ENCODE measurements at places on chromosomes 1 and 21.
A peak's percentile ranks its signal among the peaks of the same experiment; 100 is the strongest.

GRCh38 chr1:9590945-9591668 lies 2.4 kb downstream of the TMEM201 start:
- no peak for DNase-seq

DNA sequence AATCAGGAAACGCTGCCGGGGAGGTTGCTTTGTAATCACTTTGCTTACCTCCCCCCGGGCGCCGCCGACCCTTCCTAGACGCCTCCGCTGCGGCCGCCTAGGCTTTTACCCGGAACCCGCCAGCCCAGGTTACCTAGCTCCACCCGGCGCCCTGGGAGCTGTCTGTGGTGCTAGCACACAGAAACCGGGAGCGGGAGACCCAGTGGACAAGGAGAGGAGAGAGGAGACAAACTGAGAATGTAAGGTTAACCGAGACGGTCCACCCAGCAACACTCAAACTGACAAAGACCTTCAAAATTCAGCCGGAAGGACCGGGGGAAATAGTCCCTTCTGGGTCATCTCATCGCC lies 9.8 kb downstream of the BARHL2 start:
- no peak for DNase-seq

DNA sequence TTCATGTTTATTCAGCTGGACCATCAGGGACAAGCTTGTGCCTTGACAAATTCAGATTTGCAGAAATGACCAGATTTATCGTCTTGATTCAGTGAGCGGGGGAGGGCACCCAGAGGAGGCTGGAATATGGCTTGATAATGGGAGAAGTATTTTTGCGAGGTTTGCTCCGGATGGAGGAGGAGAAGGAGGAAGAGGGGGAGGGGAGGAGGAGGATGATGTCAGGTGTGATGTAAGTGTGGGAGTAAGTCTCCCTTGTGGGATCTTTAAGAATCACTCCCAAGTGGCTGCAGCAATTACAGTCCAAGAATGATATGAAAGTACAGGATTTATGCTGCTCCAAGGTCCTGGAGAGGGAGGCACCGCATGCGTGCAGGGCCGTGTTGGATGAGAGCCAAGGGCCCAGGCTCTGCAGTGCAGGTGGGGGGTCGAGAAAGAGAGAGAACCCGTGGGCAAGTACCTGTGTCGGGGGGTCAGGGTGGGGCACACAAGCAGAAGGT lies 5.6 kb upstream of the ZNF496 start:
- DNase-seq: no peak

DNA sequence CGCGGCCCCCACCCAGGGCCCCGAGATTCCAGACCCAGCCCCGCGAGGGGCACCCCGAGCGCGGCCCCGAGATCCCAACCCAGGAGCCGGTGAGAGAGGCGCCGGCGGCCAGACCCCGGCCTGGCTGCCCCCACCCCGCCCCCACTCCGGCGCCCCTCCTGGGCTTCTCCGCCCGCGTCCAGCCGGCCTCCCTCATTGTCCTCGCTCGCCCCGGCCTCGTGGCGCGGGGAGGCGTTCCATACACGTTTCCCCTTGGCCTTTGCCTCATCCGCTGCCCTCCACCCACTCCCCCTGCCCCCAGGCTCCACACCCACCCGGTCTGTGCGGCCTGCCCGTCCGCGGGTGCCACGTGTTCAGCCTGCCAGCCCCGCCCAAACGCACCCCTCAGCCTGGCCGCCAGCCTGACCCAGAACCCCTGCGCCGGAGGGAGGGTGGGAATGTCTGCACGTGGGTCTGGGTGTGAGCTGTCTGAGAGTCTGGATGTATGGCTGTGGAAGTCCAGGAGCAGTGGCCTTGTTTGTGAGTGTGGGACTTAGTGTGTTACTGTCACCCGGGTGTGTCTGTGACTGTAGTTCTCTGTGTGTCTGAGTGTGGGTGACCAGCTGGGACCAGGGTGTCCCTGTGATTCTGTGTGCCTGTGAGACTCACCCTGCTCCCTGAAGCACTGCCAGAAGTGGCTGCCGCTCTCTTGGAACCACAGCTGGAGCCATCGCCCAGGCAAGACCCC lies 681 bp downstream of the B4GALT2 start:
- no peak for DNase-seq

DNA sequence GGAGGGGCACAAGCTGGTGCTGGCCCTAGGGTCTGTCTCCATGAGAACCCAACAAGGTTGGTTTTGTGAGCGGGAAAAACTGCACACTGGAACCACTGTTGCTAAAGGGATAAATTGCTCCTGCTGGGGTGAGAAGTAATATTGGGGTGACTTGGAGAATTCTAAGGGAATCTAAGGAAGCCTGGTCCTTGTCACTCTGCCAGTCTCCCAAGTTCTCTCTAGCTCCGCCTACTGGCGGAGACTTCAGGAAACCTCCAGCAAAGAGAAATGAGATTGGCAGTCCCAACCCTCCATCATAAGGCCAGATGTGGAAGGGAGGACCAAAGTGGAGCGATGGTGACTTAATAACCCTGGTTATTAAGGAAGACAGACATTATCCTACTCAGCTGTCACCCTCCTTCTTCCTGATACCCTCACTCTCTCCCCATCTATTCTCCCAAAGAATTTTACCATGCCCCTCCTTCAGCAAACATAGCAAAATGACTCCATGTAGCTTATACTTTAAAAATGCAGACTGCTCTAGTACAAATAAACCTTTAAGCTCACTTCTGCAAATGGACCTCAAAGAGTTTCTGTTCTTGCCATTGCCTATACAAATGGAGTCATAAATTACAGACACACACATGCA lies 2.7 kb downstream of the LCE1F start:
- no peak for DNase-seq

- no peak for DNase-seq
Observed at GRCh38 chr21:36883532-36884486, 82.7 kb downstream of the HLCS start.

GRCh38 chr1:98849969-98850636 lies 154.6 kb downstream of the PLPPR5 start:
- DNase-seq: no peak

DNA sequence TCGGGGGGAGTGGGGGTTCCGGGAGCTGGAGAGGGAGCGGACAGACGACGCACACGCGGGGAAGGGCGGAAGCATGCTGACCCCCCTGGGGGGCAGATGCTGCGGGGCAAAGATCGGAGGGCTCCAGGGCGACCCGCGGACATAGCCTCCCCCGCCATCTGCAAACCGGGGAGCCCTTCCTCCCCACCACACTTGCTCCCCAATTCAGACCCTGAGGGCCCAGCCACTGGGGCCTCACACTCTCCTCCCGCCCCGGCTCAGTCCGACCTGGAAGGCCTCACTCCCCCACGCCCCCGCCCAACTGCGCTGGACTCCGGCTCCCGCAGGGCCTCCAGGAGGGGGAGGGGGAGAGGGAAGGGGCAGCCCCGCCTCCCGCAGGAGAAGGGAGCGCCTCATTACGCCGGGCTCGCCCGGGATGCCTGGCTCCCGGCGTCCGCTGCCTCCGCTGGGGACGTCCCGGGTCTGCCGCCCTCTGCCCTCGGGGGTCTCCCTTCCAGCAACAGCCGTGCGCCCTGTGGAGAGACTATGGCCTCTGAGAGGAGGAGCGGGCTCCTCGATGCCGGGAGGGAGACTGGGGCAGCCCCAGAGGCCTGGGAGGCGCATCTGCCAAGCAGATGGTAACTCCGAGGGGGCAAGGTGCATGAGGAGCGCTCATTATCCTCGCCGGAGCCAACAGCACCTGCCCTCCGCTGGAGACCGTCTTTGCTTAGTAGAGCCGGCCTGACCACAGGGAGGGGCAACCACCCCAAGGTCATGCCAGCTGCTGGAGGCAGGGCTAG lies 636 bp upstream of the CAMK2N1 start:
- no peak for DNase-seq

DNA sequence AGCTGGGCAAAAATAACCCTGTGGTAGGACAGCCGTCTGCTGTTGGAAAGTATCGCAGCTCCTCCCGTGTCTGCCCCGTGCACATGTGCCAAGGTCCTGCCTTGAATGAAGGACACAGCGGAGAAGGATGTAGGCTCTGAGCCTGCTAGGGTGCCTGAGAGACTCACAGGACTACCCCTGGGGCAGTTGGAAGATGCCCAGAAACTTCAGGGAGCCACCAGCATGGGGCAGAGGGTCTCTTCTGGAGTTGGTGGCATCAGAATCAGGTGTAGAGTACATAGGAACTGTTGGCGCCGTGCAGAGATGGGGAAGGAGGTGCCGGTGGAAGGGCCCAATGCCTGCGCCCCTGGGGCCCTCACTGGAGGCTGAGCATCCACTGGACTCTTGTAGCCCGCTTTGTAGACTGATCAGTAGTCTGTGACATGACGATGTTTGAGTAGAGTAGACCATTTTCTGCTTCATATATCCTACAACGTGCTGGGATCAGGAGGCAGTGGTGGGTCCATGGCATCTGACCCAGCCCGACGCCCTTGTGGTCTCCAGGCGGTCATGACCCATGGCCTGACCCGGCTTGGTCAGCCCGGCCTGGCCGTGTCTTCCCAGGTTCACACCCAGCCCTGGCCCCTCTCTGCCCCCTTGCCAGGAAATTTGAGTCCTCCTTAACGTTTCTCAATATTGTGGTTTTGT lies 5.3 kb upstream of the C1orf174 start:
- DNase-seq: no peak

- DNase-seq: no peak
Observed at GRCh38 chr1:153779781-153780541, 4.8 kb downstream of the SLC27A3 start.

- no peak for DNase-seq
Observed at GRCh38 chr1:226041419-226041818, 21.1 kb upstream of the H3-3A start.

DNA sequence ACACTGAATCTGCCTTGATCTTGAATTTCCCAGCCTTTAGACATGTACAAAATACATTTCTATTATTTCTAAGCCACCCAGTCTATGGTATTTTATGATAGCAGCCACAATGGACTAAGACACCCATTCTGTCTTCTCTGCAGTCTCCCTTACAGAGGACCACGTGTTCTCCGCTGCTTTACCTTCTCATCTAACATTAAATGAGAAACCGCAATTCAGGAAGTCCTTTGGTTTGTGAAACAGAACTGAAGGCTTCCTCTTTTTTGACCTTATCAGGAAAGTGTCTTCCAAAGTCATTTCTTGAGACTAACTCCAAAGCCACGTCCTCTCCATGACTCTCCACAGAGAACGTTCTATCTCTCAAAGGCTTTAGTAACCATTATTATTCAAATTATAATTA lies 560.1 kb downstream of the OMA1 start:
- no peak for DNase-seq

DNA sequence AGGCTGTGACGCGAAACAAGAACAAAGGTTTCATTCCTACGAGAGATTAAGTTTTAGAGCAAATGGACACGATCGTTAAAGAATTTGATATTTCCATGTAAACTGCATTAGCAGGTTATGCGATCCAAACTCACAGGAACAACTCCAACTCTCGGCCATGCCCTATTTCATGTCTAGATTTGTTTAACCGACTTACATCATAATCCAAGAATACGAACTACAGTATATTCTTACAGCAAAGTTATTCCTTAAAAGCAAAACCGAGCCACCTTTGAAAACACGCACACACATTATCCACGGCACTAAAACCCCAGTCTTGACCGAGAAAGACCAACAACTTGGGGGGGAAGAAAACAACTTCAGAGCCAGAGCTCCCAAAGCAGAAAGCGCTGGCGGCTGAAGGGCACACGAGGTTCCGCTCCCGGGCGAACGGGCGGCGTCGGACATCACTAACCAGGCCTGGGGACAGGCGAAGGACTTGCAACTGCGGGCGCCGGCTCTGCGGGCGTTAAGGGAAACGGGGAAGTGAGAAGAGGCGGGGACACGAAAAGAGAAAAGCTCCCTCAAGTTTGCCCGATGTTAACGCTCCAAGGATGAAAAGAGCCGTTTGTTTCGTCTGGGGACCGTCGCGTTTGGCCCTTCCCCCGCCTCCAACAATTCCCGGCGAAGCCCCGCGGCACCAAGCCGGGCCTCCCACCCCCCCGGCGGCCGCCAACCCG lies 690 bp downstream of the B3GALNT2 start:
- peak; percentile 9 for DNase-seq

Data from activated CD4-positive, alpha-beta T cell treated with anti-CD3 and anti-CD28 coated beads for 1 hour (primary cell).